HCT116 (cell line): ENCODE measurements at places on chromosomes 16 and 17.

DNA sequence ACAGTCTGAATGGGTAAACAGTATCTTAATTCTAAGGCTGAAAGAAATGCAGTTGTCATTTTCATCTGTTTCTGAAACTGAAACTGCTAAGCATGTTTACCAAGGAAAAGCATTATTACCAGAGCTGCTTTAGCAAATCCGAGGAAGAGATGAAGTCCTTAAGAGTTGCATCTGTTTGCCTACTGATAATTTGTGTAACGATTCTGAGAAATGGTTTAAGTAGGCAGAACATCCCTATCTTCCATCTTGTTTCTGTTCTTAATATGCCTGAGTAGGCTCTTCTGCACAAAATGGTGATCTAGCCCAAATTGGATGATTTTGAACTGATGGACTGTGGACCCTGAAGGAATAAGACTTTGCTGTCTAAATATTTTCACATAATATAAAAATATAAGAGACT, 34.9 kb downstream of the NUP93 start:
- DNase-seq, result no peak
- H3K27ac ChIP-seq, result no peak overlapping the region
- no peaks in the 10 kb centered on the region for H3K4me1 ChIP-seq
- H3K27me3 ChIP-seq, result no peaks in the 10 kb centered on the region
- peaks cover 6% of the 10 kb centered on the region for H3K36me3 ChIP-seq

DNA sequence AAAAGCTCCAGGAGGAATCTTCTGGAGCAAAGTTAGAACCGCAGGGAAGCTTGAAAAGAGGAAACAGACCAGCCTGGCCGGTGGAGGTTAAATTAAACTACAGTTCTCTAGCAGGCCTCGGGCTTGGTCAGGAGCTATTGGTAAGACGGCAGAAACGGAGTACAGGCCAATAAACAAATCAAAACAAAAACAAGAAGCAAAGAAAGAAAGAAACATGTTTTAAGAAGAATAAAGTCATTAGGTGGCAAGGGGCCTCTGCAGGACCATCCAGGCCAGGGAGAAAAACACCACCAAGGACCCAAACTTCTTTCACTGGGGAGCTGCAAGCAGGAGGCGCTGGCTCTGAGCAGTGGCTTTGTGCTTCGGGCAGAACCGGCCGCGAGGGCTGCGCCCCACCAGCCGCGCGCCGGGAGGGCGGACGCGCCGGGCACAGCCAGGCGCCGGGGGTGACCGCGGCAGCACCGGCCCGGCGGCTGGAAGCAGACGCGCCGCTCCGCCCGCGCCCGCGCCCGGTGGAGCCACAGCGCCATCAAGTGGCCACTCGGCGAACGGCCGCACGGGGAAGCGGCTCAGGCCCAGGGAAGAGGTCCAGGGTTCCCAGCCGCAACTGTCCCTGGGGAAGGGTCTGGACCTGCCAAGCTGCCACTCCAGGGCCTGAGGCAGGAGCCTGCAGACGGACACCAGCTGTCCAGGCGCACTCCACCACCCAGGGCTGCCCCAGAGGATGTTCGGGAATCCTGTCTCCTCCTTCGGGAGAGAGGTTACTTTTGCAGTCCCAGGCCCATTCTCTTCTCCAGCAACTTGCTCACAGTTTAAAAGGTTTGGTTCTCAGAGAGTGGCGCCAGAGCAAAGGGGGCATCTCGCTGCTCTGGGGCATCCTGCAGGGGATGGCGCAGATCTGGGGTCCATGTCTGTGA, 419.4 kb downstream of the SOX9 start:
- peak overlapping the region; percentile 19 for H3K4me3 ChIP-seq
- H3K36me3 ChIP-seq, result 0 out of 2 replicates have a peak, but pooled peaks cover 5% of the 10 kb centered on the region
- peak overlapping the region; percentile 34 for H3K27ac ChIP-seq
- peaks cover 18% of the 10 kb centered on the region for H3K4me1 ChIP-seq
- DNase-seq, result peak; percentile 45
- no peaks in the 10 kb centered on the region for H3K27me3 ChIP-seq

GRCh38 chr16:1053700-1054368, 18.7 kb upstream of the SSTR5 start:
- peaks cover 27% of the 10 kb centered on the region for H3K4me1 ChIP-seq
- H3K27ac ChIP-seq, result no peak overlapping the region
- no peaks in the 10 kb centered on the region for H3K36me3 ChIP-seq
- H3K4me3 ChIP-seq, result no peak overlapping the region
- no peaks in the 10 kb centered on the region for H3K27me3 ChIP-seq

GRCh38 chr17:16258901-16259300, 41.9 kb downstream of the PIGL start:
- H3K4me3 ChIP-seq, result no peak overlapping the region
- no peaks in the 10 kb centered on the region for H3K4me1 ChIP-seq
- H3K27me3 ChIP-seq, result no peaks in the 10 kb centered on the region
- H3K27ac ChIP-seq, result no peak overlapping the region
- no peak for DNase-seq

GRCh38 chr17:74862108-74862901, 2.6 kb upstream of the GRIN2C start:
- H3K4me3 ChIP-seq, result no peak overlapping the region
- H3K27ac ChIP-seq, result no peak overlapping the region
- no peaks in the 10 kb centered on the region for H3K4me1 ChIP-seq
- no peaks in the 10 kb centered on the region; the same call in 1 of the 2 replicates for H3K27me3 ChIP-seq
- DNase-seq, result no peak
- peaks cover 7% of the 10 kb centered on the region for H3K36me3 ChIP-seq

- DNase-seq, result no peak
- no peaks in the 10 kb centered on the region for H3K36me3 ChIP-seq
- no peak overlapping the region for H3K4me3 ChIP-seq
- H3K4me1 ChIP-seq, result no peaks in the 10 kb centered on the region
Observed at GRCh38 chr16:88548131-88548874, 21.9 kb upstream of the ZC3H18 start.

DNA sequence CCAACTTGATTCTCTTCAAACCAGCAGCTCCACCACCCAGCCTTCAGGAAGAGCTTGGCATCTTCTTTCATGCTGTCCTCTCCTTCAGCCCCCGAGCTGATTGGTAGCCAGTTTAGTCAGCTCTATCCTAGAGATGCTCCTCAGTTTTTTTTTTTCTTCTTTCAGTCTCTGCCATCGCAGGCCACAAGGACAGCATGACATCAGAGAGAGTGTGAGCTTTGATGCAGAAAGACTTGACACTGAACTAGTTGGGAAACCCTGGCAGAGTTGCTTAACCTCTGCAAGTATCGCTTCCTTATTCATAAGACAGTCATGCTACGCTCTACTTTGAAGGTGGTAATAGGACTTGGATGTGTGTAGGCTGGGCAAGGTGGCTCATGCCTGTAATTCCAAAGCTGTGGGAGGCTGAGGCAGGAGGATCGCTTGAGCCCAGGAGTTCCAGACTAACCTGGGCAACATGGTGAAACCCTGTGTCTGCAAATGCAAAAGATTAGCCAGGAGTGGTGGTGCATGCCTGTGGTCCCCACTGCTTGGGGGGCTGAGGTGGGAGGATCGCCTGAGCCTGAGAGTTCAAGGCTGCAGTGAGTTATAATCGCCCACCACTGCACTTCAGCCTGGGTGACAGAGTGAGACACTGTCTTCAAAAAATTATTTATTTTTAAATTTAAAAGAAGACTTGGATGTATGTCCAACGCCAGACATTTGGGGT, 2.6 kb downstream of the CD300LB start:
- H3K27me3 ChIP-seq, result peaks cover 60% of the 10 kb centered on the region
- H3K4me1 ChIP-seq, result no peaks in the 10 kb centered on the region
- H3K4me3 ChIP-seq, result no peak overlapping the region
- no peak for DNase-seq
- no peak overlapping the region for H3K27ac ChIP-seq

DNA sequence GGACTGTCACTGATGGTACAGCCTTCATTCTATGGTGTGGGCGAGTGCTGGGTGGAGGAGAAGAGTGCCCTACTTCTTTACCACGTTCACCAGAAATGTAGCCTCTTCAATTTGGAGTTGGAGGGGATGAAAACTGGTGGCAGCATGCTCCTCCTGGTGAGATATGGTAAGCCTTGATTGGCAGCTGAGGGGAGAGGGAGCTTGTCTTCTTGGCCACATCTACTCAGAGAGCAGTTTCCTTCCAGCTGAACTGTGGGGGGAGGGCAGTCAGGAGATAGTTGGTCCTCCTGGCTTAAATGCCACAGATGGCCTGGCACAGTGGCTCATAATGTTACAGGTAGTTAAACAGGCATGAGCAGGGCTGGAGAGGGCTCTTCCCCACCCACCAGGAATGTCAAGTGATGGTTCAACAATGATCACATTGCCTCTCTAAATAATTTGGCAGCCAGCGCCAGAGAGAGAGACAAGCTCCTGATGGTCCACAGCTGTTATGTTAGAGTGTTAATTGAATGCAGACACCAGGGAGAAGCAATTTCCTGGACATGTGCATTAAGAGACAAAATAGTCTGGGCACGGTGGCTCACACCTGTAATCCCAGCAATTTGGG, 9.0 kb upstream of the MAPK3 start:
- no peak overlapping the region for H3K27ac ChIP-seq
- H3K4me1 ChIP-seq, result no peaks in the 10 kb centered on the region
- H3K36me3 ChIP-seq, result no peaks in the 10 kb centered on the region
- DNase-seq, result no peak
- no peak overlapping the region for H3K4me3 ChIP-seq

DNA sequence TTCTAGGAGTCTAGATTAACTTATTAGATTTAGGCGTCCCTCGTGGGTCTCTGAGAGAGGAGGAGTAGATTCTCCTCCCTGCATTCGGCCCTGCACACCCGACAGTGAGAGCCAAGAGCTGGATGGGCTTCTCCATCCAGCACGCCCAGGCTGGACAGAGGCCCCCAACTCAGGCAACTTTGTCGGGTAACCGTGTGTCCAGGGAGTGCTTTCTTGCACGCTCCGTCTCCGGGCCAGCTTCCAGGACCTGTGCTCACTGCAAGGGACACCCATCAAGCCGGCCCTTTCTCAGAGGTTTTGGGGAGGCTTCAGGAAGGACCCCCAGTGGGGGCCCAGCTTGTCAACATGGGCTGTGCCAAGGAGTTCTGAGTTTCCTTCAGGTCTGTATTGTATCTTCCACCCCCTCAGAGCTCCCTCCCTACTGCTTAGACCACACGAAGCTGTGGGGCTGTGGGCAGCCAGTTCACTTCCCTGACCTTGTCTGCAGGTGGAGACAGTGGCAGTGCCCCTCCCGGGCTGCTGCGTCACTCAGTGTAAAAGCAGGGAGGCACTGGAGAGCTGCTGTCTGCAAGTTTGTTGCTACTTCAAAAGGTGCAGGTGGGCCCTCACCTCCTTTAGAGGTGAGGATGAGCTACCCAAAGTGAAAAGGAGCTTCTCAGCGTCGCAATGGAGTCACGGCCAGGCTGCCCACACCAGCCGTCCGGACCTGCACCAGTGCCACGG, 24.0 kb upstream of the C16orf78 start:
- no peak overlapping the region for H3K4me3 ChIP-seq
- H3K27me3 ChIP-seq, result peaks cover under 1% of the 10 kb centered on the region; the same call in 1 of the 2 replicates
- no peak overlapping the region for H3K27ac ChIP-seq
- H3K36me3 ChIP-seq, result no peaks in the 10 kb centered on the region

- H3K27ac ChIP-seq, result peak overlapping the region; percentile 92
- H3K36me3 ChIP-seq, result peaks cover 8% of the 10 kb centered on the region; the same call in 1 of the 2 replicates
- no peak for DNase-seq
- peaks cover 17% of the 10 kb centered on the region for H3K4me1 ChIP-seq
Observed at GRCh38 chr17:15945527-15946191, 729 bp downstream of the ADORA2B start.

DNA sequence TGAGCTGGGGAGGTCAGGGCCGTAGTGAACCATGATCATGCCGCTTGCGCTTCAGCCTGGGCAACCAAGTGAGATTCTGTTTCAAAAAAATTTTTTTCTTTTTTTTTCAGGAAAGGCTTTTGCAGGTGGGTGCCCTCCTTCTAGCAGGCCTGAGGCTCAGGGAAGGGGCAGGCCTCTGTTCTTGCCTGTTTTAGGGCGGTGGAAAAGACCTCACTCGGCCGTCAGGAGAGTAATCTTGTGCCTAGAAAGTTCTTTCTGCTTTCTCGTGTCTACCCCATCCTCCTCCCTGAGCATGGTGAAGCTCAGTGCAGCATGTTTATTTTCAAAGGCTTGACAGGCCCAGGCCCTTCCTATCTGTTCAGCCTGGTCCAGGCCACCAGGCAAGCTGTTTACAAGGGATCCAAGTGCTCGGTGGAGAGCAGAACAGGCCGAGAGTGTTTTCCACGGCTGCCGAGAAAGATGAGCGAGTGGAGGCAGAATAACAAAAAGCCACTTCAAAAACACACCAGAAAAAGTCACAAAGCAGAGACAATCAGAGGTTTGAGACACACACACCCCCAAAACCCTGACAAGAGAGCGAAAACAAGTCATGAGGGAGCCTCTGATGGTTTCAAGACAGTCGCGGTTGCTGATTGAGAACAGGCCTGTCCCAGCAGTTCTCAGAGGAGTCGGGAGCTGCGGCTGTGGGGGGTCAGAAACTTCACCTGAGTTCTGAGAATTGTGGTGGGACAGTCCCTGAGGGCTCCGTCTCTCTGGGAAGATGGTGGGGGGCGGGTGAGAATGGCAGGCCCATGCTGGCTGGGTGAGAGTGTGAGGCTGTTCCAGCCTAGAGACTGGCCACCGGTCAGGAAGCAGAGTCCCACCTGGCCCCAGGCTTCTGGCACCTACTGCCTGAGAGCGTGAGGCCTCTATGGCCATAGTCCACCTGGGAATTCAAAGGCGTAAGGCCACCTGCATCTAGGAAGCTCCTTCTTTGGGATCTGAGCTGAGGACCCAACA, 37.5 kb upstream of the CCR7 start:
- no peak overlapping the region for H3K27ac ChIP-seq
- no peak overlapping the region for H3K4me3 ChIP-seq
- no peak for DNase-seq
- peaks cover 14% of the 10 kb centered on the region for H3K4me1 ChIP-seq

DNA sequence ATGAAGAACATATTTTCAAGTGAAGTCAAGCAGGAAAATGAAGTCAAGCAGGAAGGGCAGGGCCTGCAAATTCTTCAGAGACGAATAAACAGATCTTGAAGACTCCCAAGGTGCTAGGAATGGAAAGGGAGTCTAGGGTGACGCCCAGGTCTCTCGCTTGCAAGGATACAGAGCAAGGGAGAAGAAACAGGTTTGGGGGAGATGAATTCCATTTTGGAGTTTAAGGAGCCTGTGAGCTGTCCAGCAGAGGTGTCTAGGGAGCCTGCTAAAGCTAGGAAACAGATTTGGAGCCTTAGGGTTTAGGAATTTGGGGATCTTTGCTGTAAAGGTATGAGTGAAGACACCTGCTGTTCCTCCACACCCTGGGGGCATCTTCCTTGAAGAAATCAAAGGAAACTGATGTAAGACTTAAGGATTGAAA, 2.0 kb upstream of the UNKL start:
- peak overlapping the region; percentile 13; the same call in 1 of the 2 replicates for H3K27ac ChIP-seq
- H3K4me1 ChIP-seq, result peaks cover 45% of the 10 kb centered on the region
- no peaks in the 10 kb centered on the region for H3K36me3 ChIP-seq
- no peak overlapping the region for H3K4me3 ChIP-seq

- H3K27ac ChIP-seq, result no peak overlapping the region
- no peak for DNase-seq
- H3K4me3 ChIP-seq, result no peak overlapping the region
- H3K36me3 ChIP-seq, result no peaks in the 10 kb centered on the region
- H3K27me3 ChIP-seq, result no peaks in the 10 kb centered on the region
- no peaks in the 10 kb centered on the region for H3K4me1 ChIP-seq
Observed at GRCh38 chr16:51710186-51710585, 559.1 kb upstream of the SALL1 start.
